HepG2 (cell line): ENCODE measurements at places on chromosomes 2 and 18. TPM values are rescaled to one million over a fixed set of nuclear protein-coding genes. Genes with fewer than 3 reads are reported as not detected.

Gene UGT1A6
- not detected in 2 replicates for total RNA-seq

Gene REG3A
- total RNA-seq, result not detected in 2 replicates

Gene RAB31
- 1.7 and 3.6 TPM in 2 replicates for total RNA-seq

Gene GRB14
- total RNA-seq, result 3.8 and 5.8 TPM in 2 replicates

Gene SPATA3
- not detected in 2 replicates for total RNA-seq
